ENCODE measurements at places on chromosomes 7 and 10. TPM values are rescaled to one million over a fixed set of nuclear protein-coding genes. Genes with fewer than 3 reads are reported as not detected.
A peak's percentile ranks its signal among the peaks of the same experiment; 100 is the strongest.

DNA sequence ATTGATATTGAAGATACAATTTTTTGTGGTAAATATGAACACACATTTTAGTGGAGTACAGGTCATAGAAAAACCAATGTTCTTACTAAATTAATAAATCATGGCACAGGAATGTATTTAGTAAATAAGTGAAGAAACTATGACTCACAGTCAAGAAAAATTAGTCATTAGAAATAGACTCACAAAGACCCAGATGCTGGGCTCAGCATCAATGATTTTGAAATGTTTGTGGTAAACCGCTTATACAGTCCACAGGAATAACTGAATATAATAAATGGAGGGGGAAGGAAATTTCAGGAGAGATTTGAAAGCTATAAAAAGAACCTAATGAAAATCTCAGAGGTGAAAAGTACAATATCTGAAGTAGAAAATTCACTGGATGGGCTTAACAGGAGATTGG lies 138.3 kb upstream of the ADCY1 start:
- H3K4me1 ChIP-seq = no peaks in the 10 kb centered on the region
- H3K4me3 ChIP-seq = no peak overlapping the region
- H3K27ac ChIP-seq = no peak overlapping the region

FAM25C gene
- total RNA-seq = not detected

DNA sequence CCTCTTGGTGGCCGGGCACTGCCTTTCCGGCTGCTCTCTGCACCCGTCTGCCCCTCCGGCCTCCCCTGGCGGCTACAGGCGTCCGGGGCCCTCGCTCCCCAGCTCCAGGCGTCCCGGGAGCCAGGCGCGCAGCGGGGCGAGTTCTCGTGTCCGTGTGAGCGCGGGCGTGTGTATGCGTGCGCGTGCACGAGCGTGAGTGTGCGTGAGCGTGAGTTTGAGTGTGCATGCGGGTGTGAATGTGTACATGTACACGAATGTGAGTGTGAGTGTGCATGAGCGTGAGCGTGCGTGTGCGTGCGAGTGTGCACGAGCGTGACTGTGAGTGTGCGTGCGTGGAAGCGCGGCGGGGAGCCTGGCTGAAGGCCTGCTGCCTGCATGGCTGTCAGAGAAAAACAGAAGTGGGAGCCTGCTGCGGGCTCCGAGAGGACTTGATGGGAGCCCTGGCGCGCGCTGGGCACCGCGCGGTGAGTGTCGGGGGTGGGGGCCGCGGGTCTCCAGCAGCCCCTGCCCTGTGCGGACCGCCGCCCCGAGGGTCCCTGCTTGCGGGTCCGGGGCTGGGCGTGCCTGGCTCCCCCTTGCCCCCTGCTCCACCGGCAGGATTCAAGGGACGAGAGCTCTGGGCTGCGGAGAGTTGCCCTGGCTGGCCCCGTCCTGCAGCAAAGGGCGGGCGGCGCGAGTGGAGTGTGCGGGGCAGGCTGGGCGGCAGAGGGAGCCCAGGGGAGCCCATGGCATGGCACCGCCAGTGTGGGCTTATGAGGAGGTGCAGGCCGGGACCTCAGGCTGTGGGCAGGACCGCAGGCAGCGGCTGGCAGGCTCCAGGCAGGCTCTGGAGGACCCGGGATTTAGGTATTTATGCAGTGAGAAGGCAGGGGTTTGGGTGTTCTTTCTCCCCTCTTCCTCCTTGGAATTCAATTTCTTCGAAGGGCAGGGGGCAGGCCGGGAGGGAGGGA lies 75.8 kb upstream of the EN2 start:
- peaks cover 31% of the 10 kb centered on the region for H3K27me3 ChIP-seq
- no peaks in the 10 kb centered on the region for H3K4me1 ChIP-seq
- H3K36me3 ChIP-seq = no peaks in the 10 kb centered on the region
- no peak for DNase-seq
- H3K4me3 ChIP-seq = no peak overlapping the region
- H3K27ac ChIP-seq = no peak overlapping the region

DNA sequence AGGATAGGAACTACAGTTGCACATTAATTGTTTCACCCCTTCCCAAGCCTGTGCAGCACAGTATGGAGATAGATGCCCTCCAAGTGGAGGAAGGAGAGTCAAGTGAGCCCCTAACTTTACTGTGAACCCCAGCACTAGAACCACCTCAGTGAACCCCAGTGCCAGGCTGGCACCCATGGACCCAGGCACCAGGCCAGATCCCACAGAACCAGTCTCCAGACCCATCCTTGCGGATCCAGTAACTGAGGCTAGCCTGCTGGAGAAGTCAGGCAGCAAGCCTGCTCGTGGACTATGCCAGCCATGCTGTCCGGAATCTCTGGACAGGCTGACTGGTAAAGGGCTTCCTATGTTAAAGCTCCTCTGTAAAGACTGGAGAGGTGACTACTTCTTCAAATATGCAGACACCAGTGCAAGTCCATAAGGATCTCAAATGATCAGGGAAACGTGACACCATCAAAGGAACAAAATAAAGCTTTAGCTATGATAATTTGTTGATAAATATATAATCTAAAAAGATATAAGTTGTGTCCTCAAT lies 27.7 kb downstream of the SHOC2 start:
- no peak overlapping the region for H3K4me3 ChIP-seq
- no peaks in the 10 kb centered on the region for H3K4me1 ChIP-seq
- no peak overlapping the region for H3K27ac ChIP-seq
- no peak for DNase-seq
- H3K36me3 ChIP-seq = peaks cover 13% of the 10 kb centered on the region

GRCh38 chr10:118047157-118047719 lies 497 bp upstream of the RAB11FIP2 start:
- no peaks in the 10 kb centered on the region for H3K4me1 ChIP-seq
- no peaks in the 10 kb centered on the region for H3K36me3 ChIP-seq
- peak overlapping the region; percentile 78 for H3K27ac ChIP-seq
- H3K4me3 ChIP-seq = peak overlapping the region; percentile 91
- no peaks in the 10 kb centered on the region for H3K27me3 ChIP-seq

- H3K27me3 ChIP-seq = no peaks in the 10 kb centered on the region
- no peak overlapping the region for H3K27ac ChIP-seq
- H3K4me1 ChIP-seq = peaks cover 12% of the 10 kb centered on the region
- no peak overlapping the region for H3K4me3 ChIP-seq
- no peak for DNase-seq
- H3K36me3 ChIP-seq = no peaks in the 10 kb centered on the region
These were observed 81.1 kb downstream of the RGS10 start for GRCh38 chr10:119461380-119461779.

- H3K27me3 ChIP-seq = peaks cover 2% of the 10 kb centered on the region
- H3K4me3 ChIP-seq = no peak overlapping the region
- H3K4me1 ChIP-seq = no peaks in the 10 kb centered on the region
- DNase-seq = no peak
- H3K36me3 ChIP-seq = no peaks in the 10 kb centered on the region
These were observed 33.3 kb downstream of the GET4 start for GRCh38 chr7:909358-910329.

DNA sequence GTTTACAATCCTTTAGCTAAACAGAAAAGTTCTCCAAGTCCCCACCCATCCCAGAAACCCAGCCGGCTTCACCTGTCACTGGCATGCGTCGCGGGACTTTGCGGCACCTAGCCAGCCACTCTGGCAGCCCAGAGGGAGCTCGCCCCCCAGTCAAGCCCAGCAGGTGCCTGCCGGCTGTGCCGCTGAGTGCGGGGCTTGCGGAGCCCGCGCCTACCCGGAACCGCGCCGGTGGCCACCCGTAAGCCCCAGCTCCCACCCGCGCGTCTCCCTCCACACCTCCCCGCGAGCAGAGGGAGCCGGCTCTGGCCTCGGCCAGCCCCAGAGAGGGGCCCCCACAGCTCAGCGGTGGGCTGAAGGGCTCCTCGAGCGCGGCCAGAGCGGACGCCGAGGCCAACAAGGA lies 446.1 kb downstream of the GRM8 start:
- H3K36me3 ChIP-seq = no peaks in the 10 kb centered on the region
- H3K4me1 ChIP-seq = no peaks in the 10 kb centered on the region
- no peak for DNase-seq
- H3K4me3 ChIP-seq = no peak overlapping the region
- no peak overlapping the region for H3K27ac ChIP-seq
- H3K27me3 ChIP-seq = no peaks in the 10 kb centered on the region
